CD8-positive, alpha-beta T cell (primary cell): ENCODE measurements at places on chromosomes 13 and 19.

DNA sequence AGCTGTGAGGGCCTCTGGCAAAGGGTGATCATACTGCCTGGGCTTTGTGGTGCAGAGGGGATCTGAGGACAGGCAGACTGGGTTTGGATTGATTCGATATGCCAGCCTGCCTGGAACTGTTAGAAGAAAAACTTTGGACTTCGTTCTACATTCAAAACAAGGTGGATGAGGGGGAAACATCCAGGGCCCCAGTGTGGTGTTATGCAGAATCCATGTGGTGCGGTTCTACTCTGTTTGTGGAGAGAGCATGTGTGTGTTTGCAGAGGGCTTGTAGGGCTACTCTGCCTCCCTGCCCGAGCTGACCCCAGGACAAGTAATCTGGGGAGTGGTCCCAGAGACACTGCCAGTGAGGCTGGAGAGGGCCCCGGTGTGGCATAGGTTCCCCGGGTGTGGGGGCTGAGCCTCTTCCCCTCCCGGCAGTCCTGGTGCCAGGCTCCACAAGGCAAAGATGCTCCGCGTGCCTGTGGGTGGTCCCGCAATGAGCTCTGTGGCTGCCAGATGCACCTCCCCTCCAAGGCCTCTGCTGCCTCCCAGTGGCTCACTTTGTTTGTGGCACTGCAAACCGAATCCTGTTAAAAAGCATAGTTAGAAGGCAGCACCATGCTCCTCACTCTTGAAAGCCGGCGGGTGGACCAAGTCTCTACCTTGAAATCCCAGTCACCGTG is 22.3 kb upstream of the TFDP1 start:
- DNase-seq = peak; percentile 24

- no peak for DNase-seq
Observed at GRCh38 chr13:95121516-95121915, 179.7 kb downstream of the ABCC4 start.

- no peak for DNase-seq
Observed at GRCh38 chr13:19737844-19738557, 44.7 kb downstream of the PSPC1 start.

- DNase-seq = no peak
Observed at GRCh38 chr13:94121686-94122085, 357.8 kb downstream of the DCT start.

DNA sequence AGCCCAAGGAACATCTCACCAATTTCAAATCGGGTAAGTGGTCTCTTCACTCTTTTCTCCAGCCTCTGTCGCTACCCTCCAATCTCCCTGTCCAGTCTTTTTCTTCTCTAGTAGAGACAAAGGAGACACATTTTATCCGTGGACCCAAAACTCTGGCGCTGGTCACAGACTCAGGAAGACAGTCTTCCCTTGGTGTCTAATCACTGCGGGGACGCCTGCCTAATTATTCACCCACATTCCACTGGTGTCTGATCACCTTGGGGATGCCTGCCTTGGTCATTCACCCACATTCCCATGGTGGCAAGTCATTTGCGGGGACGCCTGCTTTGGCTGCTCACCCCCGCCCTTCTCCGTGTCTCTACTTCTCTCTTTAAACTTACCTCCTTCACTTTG is 13.8 kb upstream of the OR10H1 start:
- no peak for DNase-seq

GRCh38 chr19:2194513-2195078 is 30.9 kb downstream of the DOT1L start:
- DNase-seq = no peak

- DNase-seq = peak; percentile 64
Observed at GRCh38 chr19:12156223-12157058, at the start of gene ZNF625. TSS of gene ZNF625 (minus strand) at chr19:12156734. CDS start at chr19:12156558, 176 bp downstream.

DNA sequence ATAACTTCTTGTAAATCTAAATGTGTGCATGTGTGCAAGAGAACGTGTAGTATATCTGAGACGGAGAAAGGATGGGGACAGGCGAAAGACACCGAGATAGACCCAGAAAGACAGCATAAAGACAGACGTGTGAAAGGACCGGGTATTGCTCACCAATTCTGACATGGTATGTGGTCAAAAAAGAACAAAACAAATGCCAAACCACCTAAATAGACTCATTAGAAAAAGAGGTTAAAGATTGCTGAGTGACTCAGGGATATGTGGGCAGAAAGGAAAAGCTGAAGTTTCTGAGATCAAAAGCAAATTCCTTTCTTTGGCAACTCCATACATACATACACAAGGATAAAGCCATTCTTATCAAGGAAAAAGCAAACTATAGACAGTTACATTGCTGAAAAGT is 179.7 kb upstream of the TSC22D1 start:
- no peak for DNase-seq

DNA sequence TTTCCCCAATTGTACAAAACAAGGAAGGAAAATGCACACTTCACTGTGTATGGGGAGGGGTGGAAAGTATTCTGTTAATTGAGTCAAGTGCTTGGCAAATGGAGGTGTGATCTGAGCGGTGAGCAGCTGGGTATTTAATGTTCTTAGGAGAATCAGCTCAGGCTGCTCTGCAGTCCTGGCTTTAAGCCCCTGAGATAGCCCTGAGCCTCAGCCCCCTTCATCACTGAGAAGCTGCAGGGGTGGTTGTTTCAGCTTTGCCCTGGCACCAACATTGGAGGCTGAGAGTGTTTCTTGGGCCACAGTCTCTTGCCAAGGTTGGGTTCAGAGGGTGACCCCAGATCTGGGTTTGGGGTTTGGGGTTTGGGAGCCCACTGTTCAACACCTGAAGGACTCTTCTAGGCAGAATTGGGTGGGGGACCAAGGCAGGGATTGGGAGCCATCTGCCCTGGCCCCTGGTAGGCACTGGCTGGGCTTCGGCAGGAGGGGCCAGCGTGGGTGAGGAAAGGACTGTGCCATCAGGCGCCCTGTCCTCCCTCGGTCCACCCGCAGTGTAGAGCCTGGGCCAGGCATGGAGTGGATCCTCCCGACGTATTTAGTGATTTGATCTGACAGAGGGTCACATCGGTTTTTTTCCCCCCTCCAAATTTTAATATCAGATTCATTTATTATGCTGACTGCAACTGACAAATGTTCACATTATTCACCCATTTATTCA is 66.7 kb upstream of the ZNF536 start:
- no peak for DNase-seq

- no peak for DNase-seq
Observed at GRCh38 chr19:46471811-46472543, 614 bp upstream of the PNMA8A start.

GRCh38 chr19:7742575-7742974 is 4.8 kb downstream of the CD209 start:
- no peak for DNase-seq

DNA sequence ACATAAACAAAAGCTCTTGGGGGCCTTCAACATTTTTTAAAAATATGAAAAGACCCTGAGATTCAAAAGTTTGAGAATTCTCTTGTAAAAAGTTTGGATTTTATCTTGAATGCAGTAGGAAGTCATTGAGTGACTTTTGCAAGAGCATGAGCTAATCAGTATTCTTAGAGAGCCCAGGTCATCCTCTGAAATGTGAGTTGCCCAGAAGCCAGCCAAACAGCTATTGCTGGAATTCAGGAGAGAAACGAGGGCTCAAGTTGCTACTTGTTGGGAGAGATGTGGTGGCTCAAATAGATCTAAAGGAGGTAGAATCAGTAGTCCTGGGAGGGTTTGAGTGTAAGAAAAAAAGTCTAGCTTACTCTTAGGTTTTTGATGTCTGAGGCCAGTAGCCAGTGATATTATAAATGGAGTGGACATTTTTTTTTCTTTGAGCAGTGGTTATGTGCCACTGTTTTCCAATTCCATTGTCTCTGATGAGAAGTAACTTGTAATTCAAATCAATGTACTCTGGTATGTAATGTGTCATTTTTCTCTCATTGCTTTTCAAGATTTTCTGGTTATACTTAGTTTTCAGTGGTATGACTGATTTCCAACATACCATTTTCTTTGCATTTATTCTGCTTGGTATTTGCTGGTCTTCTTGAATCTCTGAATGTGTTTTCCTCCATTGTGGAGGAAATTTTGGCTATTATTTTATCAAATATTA is 30.7 kb downstream of the LMO7 start:
- no peak for DNase-seq
